ENCODE measurements at places on chromosomes 1 and 21.

DNA sequence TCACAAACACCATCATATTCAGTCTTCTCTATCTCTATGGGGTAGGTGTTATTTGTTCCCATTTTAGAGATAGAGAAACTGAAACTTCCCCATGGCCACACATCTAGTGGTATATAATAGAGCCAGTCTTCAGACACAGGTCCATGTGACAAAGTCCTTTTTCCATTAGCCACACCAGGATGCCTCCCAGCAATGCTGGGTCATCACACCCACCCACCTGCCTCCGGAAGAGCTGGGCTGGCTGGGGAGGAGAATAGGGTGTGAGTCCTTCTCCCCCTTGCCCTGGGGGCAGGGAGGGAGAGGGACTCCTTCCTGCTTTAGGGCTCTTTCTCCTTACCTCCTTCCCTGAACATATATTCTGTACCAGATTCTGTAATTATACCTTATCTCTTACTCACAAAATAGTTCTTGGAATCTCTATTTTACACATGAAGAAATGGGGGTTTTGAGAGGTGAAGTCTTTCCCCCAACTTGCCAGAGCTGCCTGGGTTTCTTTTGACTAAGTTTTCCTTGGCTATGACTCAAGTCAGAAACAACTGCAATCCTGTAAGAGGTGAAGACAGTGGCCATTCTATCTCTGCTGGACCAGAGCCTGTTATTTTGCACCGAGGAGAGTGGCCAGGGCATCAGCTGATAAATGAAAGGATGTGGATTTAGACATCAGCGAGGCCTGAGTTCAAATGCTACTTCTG is 30.0 kb downstream of the SOX13 start:
- DNase-seq, result peak; percentile 52

GRCh38 chr1:162040657-162041056 is 17.0 kb upstream of the OLFML2B start:
- DNase-seq, result peak; percentile 66

DNA sequence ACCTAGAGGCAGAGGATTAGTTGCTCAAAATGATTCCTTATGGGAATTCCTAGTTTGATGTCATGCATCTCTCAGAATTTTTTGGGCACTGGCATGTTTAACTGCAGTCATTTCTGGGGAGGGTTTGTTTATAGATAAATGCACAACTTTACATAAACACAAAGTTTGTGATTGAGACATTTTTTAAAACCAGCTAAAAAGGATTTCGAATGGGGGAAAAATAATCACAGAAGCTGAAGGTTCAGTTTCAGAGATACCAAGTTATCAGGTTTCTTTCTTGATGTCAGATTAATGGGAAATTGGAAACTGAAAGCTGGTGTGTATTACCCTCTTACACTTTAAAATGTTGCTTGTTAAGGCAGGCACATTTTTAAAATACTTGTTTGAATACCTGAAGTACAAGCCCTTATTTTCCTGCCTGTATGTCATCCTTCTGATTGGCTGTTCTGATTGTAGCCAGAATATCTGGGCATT is 72.1 kb downstream of the DISP1 start:
- no peak for DNase-seq

DNA sequence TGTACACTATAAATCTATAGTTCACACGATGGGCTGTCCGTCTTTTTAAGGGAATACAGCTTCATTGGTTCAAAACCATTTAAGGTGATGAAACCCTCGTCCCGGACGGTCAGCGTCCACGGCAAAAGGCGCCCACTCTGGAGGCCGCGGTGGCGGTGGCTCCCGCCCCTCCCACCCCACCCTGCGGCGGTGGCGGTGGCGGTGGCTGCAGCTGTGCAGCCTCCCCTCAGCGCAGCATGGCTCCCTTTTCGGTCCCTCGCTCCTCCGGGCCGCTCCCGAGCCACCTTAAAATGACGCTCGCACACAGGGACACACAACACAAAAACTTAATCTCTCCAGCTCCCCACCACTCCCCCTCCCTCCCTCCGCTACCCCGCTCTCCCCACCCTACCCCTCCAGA is 69.1 kb downstream of the WLS start:
- no peak for DNase-seq

DNA sequence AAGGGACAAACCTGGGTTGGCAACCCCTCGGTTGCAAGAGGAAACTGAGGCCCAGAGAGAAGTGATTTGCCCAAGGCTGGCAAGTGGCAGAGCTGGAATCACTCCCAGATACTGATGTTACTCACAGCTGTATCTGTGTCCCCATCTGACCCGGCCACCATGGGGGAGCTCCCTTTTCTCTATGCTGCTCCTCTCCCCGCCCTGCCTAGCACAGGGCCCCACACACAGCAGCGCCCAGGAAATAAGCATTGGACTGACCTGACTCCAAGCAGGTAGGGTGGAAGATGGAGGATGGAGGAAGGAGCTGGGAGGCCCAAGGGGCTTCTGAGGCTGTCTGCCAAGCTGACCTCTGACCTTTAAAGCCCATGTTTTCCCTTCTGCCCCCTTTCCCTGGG is 3.0 kb upstream of the FBLIM1 start:
- DNase-seq, result no peak

GRCh38 chr21:36946949-36947356 is 19.5 kb downstream of the HLCS start:
- no peak for DNase-seq

DNA sequence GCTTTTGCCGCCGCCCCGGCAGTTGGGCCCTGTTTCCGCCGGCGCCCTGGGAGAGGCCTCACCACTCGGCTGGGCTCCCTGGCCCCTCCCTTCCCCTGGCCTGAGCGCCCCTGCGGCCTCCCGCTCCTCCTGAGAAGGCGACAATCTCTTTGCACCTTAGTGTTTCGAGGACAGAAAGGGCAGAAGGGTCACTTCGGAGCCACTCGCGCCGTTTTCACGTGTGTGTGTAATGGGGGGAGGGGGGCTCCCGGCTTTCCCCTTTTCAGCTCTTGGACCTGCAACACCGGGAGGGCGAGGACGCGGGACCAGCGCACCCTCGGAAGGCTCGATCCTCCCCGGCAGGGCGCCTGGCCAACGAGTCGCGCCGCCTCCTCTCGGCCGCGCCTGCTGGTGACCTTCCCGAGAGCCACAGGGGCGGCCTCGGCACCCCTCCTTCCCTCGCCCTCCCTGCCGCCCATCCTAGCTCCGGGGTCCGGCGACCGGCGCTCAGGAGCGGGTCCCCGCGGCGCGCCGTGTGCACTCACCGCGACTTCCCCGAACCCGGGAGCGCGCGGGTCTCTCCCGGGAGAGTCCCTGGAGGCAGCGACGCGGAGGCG is 432 bp upstream of the SIM2 start:
- no peak for DNase-seq

DNA sequence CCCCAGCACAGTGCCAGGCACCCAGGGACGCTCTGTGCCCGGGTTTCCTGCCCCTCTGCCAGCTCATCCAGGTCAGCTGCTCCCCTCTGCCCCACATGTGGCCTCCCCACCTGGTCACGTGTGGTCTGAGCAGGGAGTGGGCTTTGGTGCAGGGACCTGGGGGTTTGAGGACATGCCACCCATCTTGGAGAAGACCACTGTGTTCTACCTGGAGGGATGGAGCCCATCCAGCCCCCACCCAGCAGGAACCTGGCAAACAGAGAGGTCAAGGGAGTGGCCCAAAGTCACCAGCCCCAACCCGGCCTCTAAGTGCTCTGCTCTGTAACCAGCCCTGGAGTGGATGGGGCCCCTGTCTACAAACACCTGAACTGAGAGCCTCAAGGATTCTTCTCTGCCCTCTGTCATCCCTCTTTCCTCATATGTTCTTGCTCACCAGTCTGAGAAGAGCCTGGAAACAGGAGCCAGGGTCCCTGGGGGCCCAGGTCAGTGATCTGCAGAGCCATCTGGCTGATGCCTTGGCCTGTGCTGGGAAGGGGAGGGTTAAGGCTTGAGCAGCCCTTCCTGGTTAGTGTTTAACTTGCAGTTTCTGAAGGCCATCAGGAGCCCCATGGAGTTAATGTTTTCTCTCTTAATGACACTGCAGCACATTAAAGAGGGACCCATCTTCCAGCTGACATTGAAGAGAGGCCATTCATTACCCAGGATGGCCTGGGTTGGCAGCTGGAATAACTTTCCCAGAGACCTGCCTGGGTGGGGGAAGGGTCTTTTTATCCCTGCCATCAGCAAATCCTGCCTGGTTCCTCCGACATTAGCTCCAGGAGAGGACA is 235.4 kb downstream of the PTPRU start:
- DNase-seq, result no peak

DNA sequence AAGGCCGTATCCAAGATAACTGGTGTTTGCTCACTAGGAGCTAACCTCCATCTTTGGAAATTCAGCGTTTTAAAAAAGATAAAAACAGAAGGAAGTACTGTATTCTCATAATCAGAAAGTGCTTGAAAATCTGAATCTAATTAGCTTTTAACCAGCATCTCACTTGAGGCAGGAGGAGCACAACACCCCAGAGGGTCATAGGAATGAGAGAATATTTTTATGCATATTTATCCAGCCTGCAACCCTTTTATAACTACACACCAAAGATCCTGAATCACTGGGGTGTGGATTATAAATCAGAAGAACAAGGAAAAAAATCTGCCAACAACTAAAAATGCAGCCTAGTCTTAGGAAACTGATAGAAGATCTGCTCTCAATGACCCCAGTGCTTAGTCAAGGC is 68.0 kb upstream of the PTCH2 start:
- DNase-seq, result no peak

- DNase-seq, result no peak
These were observed 77.0 kb downstream of the C21orf91 start for GRCh38 chr21:17742181-17742580.

- peak; percentile 81 for DNase-seq
These were observed 55.2 kb upstream of the KAZN start for GRCh38 chr1:14543191-14543840.

DNA sequence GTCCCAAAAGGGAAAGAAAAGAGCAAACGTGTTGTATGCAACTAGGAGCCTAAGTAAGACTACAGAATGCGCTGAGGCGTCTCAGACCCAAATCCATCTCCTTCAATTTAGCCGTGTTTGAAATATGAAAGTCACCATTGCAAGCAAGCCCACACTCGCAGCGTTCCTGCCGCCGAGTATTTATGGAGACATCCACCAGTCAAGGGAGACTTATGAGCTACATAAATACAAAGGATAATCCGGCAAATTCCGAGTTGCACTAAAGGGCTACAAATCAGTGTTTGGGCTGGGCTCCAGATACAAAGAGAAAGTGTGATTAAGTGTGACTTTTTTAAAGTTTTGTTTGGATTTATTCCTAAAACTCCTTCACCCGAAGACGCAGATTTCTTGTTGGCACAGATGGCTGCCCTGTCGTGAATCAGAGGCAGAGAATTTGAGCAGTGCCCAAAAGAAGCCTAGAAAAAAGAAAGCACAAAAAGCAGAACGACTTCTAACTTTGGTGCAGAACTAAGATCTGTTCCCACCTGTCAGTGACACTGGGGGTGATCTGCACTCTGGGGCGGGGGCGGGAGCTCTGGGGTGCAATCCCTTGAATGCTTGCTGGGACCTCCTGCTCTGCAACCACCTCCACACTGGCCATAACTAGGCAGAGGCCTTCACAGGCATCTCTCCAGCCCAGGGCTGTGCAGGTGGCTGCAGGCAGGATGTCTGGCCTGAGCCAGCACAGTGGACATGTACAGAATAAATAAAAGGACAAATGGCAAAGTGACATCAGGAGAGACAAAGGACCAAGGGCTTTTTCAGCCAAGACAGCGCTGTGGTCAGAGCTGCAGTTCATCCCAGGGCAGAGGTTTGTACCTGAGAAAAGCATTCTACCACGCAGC is 489.7 kb downstream of the NPHP4 start:
- no peak for DNase-seq

- peak; percentile 14 for DNase-seq
These were observed 319.0 kb downstream of the HHAT start for GRCh38 chr1:210647406-210648333.

GRCh38 chr1:67394548-67394947 is 35.7 kb downstream of the SERBP1 start:
- DNase-seq, result no peak

GRCh38 chr21:36098182-36098532 is 28.3 kb downstream of the CBR1 start:
- no peak for DNase-seq

Measured in cardiac fibroblast (primary cell).